ENCODE measurements at places on chromosomes 3 and 15. TPM values are rescaled to one million over a fixed set of nuclear protein-coding genes. Genes with fewer than 3 reads are reported as not detected.

GRCh38 chr3:159280386-159281191 lies 478.7 kb downstream of the MFSD1 start:
- no peak for DNase-seq

Gene TRH
- not detected for polyA plus RNA-seq

- DNase-seq = no peak
These were observed 8.9 kb downstream of the PEAK1 start for GRCh38 chr15:77410701-77411618.

DNA sequence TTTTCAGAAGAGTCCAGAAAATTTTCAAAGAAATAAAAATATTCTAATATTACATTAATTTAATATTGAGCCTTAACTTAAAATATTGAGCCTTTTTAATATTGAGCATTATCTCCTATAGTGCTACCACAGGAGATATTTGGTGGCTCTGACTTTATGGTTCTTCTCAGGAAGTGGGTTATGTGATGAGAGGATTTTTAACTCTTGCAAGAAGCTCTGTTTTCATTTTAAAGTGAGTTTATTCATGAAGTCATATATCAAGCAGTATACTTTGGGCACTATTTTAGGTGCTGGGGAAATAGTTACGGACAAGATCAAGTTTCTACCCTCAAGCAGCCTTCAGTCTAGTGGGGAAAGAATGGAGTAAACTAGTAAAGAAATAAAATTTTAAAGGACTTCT lies 13.4 kb upstream of the MBNL1 start:
- DNase-seq = no peak

Gene SNAPC5
- polyA plus RNA-seq = 51.8 TPM

Gene DPPA2
- not detected for polyA plus RNA-seq

Gene AGBL1
- 0.96 TPM for polyA plus RNA-seq

DNA sequence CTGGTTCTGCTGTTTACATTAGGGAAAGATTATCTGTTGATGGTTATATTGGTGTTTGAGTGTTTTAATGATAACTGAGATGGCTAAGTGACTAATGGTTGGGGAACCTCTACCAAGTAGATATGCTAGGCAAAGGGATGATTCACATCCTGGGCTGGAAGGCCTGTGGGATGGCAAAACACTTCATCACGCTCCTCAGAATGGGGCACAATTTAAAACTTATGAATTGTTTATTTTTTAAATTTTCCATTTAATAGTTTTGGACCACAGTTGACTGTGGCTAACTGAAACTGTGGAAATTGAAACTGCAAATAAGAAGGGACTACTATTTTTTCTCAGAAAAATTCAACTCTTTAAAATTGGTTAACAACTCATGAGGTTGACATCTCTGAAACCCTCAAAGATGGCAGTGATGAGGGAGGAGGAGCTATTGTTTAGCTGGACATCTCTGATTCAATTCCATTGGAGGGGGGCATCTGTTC lies 100.5 kb upstream of the ZBED2 start:
- DNase-seq = no peak

Gene PLA2G4F
- polyA plus RNA-seq = 0.86 TPM

GRCh38 chr15:79176151-79176550 lies 85.6 kb upstream of the RASGRF1 start:
- DNase-seq = no peak

DNA sequence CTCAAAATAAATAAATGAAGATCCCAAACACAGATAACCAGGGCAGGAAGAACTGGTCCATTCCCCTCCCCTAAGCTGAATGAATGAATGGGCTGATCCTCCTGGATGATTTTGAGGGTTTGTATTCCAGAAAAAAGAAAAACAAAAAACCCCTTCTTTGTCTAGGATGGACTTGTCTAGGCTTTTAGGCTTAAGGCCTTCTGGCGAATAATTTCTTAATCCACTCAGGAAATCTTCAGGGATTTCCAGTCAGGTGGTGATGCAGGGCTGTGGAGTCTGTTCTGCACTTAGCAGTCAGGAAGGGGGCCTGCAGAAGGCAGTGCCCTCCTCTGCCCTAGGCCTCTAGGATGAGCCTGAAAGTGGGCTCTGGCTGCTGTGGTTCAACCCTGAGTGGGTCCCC lies 52.1 kb downstream of the BDH1 start:
- DNase-seq = no peak

DNA sequence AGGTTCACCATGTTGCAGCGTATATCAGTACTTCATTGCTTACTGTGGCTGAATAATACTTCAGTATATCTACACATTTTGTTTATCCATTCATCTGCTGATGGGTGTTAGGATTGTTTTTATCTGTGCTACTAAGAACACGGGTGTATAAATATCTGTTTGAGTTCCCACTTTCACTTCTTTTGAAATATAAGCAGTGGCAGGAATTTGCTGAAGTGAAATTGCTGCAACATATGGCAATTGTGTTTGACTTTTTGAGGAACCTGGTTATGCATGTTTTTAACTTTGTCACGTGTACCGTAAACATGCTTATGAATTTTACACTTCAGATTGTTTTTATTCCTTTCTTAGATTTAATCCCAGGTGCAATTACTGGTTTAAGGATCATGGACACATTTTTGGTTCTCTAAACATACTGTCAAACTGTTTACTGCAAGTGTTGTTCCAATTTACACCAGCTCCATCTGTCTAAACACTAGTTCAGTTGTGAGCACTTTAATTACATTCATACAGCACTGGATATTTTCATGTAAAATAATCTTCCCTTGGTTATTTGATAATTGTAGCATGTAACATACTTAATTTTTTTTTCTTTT lies 23.1 kb downstream of the TRAK1 start:
- DNase-seq = no peak

GRCh38 chr3:138097192-138098172 lies 17.9 kb downstream of the DZIP1L start:
- no peak for DNase-seq

GRCh38 chr3:156761007-156761406 lies 65.1 kb upstream of the LEKR1 start:
- no peak for DNase-seq

All from psoas muscle (tissue), 8 donors.